KBM-7 (cell line): ENCODE measurements at places on chromosomes 5 and 9.

DNA sequence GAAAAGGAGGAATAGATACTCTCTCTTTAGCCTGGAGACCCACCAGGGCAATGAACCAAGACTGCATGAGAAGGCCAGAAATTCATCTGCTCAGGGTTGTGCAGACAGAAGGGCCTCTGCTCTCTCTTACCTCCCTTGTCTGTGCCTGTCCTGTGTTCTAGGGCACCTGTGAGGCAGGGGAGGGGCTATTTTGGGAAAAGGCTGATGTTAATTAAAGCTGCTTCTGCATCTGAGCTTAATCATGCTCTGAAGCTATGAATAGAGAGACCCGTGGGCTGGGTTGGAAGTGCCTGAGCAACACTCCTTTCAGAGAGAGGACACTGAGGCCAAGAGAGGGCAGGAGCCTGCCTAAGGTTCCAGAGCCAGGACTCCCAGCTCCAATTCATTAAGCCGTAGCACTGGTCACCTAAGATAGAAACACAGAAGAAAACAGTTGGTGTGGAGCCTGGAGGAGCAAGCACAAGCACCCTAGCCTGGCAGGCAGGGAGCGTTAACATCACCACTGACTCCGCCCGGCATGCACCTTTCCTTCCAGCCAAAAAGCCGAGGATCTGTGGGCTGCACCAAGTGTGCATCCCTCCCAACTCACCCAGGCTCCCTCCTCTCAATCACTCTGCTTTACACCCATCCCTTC, 31.4 kb upstream of the STING1 start:
- DNase-seq: no peak

- no peak for DNase-seq
These were observed 914.2 kb upstream of the CDH6 start for GRCh38 chr5:30279237-30279636.

GRCh38 chr9:127796852-127797370, 5.8 kb upstream of the FPGS start:
- peak; percentile 94 for DNase-seq

- no peak for DNase-seq
These were observed 20.8 kb downstream of the ACER2 start for GRCh38 chr9:19429595-19429994.

DNA sequence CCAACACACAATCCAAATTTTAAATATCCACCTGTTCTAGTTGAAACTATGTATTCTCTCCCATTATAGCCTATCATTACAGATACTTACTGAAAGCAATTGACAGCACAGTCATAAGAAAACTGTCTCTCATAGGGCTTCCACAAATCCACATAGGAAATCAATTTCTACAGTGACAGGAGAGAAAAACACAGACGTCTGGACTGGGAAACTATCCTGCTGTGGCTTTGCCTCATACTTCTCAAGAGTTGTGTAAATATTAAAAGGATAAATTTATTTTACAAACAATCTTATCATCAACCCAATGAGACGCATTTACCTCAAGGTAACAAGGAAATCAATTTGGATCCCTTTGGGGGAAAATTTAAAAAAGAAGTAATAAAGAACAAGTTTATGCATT, 517.5 kb downstream of the EFNA5 start:
- no peak for DNase-seq

DNA sequence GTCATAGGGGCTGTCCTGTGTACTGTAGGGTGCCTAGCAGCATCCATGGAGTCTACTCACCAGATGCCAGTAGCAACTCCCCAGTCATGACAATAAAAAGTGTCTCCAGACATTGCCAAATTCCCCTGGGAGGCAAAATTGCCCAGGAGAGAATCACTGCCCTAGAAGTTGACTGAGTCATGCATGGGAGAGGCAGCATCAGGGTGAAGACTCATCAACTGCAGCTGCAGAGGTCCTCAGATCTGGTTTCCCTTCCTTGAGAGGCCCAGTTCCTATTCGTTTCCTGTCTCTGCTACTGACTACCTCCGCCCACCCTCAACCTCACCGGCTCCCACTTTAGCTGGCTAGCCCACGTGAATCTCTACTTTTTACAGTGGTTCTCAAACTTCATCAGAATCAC, 88.6 kb upstream of the AGXT2 start:
- DNase-seq: no peak

DNA sequence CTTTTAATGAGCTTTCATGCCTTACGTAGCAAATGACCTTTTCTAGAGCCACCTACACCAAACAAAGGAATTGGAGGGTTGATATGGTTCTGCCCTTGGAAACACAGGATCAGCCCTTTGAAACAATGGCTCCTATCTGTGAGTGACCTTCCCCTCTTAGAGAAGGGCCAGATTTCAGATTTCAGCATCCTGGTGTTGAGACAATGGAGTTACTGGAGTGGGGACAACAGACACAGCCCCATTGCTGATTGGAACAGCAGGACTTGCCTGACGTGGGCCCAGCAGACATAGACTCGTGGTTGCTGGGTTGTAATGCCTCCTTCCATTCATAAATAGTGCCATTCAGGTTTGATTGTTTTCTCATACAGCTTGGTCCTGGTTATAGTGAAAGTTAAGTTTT, 96.0 kb downstream of the GALNT10 start:
- no peak for DNase-seq

GRCh38 chr5:56816546-56817081, 1.3 kb downstream of the MAP3K1 start:
- DNase-seq: peak; percentile 88

DNA sequence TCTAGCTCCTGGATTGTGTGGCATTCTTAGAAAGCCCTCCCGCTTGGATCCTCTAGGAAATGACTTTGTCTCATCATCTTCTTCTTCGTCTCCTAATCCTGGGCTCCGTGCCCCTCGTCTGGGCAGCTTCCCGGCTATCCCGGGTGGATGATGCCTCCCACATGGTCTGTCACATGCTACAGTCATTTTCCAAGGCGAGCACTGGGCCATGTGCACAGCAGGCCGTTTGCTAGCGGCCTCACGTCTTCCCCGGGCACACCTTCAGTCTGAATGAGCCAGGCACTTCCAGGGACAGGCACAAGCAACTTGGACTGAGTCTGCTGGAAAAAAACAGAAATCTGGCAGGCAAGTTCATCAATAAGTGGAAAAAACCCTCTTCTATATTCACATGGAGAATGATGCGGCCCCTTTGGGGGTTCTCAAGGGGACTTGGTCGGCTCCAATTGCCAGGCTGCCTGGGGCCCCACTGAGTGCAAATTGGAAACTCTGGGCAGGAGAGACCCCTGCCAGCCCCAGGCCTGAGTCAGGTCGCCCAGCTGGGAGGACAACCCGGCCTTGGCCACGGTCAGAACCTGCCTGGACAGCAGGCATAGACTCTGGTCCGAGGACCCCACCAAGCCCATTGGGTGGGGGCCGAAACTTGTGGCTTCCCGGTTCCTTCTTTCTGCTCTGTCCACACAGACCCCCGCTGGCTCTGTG, 11.1 kb upstream of the WNK2 start:
- no peak for DNase-seq

DNA sequence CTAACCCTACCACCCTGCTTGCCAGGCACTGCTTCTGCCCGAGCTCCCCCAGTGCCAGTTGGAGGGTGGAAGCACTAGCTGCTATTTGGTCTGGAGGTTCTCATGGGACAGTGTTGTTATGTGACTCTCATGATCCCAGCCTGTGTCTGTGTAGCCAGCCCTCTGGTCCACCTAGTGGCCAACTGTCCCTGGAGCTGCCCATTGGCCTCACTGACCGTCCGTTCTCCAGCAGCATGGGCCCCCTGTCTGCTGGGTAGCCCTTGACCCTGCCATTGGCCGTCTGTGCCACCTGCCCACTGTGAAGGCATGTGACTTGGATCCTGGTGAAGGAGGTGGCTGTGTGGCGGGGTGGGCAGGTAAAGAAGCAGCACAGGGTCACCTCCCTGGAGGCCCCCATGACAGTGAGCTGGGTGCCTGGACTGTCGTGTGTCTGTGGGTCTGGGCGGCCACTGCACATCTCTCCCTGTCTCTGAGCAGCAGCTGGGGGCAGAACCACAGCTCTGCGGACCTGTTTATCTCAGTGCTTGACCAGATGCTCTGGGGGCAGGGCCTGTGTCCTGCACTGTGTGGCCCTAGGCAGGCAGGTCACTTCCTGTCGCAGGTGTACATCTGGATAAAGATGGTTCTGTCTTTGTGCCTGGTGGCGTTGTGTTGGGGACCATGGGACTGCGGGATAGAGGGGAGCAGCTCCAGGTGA, 11.4 kb downstream of the PHF2 start:
- no peak for DNase-seq

DNA sequence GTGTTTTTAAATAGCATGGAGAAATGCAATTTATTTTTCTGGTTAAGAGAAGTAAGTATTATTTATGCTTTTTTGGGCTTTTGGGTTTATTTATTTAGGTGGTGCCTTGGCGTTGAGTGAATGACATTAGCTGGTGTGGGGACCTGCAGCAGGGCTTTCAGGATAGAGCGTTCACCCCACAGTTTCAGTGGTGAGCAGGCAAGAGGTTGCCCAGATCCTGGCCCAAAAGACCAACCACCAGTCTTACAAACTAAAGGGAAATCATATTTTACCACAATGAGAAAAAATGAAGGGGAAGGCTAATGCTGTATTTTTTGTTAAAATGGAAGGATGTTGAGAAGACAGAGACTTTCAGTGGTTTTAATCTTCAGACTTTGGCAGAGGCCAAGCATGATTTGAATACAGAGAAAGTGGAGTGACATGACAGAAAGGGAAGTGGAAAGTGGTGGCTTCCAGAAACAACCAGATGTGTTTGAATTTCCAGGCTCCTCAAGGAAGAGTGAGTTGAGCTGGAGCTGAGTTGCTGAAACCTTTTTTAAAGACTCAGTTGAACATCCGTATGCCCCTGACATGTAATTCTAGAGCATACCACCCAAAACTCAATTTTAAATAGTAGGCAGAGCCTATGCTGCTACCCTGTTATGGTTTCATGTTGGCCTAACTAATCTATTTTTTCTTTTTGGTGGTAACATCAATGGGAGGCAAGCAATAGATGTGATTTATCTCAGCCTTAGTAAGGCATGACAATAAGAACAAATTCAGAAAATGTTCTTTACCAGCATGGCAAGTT, 94.8 kb downstream of the AOPEP start:
- peak; percentile 28 for DNase-seq

- no peak for DNase-seq
These were observed 61.5 kb downstream of the TSTD2 start for GRCh38 chr9:97571664-97572063.

- no peak for DNase-seq
These were observed 227.8 kb downstream of the NSG2 start for GRCh38 chr5:174273325-174273724.

- DNase-seq: no peak
These were observed 218.1 kb downstream of the RAB3C start for GRCh38 chr5:58800861-58801540.

DNA sequence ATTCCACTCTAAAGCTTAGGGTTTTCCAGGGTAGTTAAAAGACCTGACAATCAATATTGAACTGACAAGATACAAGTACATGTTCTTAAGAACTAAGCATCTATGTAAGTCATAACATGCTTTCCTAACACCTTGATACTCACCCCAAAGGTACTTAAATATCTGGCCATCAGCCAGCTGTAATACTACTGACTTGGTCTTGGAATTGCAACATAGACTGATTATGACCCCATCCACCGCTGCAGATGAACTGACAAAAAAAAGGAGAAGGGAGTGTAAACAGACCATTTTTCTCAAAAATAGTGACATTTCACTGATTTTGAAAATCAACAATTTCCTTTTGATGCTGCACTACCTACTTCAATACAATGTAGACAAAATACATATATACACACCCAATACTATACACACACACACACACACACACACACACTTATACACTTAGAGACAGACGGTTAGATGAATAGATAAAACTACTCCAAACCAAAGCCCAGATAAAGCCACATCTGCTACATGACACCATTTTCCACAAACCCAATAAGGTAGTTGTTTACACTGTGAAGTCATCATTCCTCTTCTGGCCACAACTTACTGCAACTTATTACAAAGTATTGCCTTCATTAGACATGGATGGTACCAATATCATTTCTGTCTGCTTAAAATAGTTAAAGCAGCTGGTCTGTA, 30.4 kb downstream of the ELP1 start:
- no peak for DNase-seq

DNA sequence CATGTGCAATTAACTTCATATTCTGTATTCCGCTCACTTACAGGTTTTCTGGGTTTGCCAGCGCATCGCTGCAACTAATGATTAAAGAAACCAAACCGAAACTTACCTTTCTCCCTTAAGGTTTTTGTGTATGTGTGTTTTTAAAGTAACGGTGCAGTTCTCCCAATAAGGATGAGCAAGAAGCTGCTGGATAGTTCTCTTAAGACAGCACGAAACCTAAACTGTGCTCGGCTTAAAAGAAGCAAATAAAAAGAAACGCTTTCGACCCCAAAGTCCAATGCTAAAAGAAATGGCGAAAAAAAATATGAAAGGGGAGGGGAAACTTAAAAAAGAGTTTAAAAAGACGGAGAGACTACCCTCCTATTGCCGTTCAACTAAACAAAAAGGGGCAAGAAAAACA, 340 bp downstream of the ELAVL2 start:
- DNase-seq: no peak

GRCh38 chr5:124764992-124765611, 18.7 kb upstream of the ZNF608 start:
- no peak for DNase-seq

DNA sequence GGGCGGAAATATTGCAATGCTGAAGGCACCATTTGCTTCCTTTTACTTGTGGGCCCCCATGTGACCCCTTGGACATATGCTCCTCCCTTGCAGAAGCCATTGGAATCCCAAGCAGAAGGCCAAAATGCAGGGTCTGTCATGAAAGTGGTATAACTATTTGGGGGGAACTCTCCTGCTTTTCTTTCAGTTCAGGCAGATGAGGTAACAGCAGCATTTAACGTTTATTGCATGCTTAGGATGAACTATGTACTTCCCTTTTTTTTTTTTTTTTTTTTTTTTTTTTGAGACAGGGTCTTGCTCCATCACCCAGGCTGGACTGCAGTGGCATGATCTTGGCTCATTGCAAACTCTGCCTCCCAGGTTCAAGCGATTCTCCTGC, 7.8 kb downstream of the FOXI1 start:
- DNase-seq: peak; percentile 48

DNA sequence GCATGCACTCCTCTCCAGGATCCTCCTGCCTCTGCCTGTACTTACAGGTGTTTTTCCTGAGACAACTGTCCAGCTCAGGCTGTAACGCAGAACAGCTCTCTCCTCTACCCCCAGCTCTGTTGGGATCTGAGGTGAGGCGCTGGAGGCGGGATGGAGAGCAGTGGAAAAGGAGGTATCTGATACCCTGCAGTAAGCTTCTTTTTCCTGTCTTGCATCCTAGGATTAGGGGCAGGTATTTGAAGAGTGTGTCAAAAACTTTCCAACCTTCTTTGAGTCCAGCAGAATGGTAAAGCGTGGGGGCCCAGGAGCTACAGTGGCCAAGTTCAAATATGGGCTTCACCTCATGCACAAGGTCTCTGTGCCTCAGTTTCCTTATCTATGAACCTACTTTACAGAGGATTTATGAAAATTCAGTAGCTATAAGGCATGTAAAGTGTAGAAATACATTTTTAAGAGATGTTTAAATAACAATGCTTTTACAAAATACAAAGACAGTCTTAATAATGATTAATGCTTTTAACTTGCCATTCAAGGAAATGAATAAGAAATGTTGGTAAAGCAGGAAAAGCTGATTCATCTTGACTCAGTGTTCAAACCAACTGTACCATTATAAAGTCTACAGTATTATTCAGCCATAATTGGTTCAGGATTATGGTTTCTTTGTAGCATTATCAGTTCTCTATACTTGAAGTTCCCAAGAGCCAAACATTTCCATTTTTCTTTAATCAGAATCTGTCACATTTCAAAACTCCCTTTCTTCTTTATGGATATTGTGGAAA, 26.1 kb downstream of the MAP1B start:
- DNase-seq: no peak
